Pons (tissue), 1 donor: ENCODE measurements at places on chromosomes 7 and 10.

DNA sequence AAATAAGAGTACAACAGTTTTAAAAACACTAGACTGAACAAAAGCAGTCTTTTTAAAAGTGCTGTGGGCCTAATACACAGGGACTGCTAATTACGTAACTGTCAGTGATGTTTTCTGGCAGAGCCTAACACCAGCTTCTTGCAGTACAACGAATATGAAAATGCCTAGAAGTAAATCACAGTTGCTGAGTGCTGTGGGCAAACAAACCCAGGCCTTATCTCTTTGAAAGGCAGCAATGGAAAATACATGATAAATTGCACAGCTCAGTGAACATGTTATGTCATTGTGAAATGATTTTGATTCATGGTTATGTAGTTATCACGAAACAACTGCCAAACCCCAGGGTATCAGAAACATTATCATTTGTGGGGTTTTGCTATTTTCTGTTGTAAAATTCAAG is 428.4 kb downstream of the GFRA1 start:
- DNase-seq: no peak

GRCh38 chr7:106465704-106466468 is 181.1 kb upstream of the NAMPT start:
- DNase-seq: no peak

DNA sequence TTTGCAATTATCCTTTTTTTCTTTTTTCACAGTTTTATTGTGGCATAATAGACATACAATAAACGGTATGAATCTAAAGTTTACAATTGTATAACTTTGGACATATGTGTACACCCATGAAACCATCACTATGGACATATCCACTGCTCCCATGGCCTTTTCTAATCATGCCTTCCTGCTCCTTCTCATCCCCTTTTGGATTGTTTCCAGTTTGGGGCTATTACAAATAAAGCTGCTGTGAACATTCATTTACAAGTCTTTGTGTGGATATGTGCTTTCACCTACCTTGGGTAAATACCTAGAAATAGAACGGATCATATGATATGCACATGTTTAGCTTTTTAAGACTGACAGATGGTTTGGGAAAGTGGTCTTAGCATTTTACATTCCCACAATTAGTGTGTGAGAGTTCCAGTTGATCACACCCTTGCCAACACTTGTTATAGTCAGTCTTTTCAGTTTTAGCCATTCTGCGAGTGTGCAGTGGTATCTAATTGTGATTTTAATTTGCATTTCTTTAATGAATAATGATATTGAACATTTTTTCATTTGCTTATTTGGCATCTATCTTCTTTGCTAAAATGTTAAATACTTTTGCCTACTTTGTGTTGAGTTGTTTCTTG is 120.9 kb upstream of the KAT6B start:
- DNase-seq: no peak

DNA sequence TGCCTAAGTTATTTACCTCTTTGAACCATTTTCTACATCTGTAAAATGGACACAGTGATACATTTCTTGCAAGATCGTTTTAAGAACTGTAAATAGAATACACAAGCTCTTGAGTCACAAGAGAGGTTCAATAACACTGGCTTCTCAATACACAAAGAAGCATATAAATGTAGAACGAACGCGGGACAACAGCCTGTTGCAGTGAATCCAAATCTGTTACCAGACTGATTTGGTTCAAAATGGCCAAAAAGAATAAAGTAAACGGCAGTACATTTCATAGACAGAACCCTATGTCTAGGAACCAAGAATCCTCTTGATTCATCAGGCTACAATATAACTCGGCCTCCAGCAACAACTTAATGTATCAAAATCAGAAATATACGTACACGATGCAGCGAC is 701 bp downstream of the MTPAP start:
- DNase-seq: no peak

DNA sequence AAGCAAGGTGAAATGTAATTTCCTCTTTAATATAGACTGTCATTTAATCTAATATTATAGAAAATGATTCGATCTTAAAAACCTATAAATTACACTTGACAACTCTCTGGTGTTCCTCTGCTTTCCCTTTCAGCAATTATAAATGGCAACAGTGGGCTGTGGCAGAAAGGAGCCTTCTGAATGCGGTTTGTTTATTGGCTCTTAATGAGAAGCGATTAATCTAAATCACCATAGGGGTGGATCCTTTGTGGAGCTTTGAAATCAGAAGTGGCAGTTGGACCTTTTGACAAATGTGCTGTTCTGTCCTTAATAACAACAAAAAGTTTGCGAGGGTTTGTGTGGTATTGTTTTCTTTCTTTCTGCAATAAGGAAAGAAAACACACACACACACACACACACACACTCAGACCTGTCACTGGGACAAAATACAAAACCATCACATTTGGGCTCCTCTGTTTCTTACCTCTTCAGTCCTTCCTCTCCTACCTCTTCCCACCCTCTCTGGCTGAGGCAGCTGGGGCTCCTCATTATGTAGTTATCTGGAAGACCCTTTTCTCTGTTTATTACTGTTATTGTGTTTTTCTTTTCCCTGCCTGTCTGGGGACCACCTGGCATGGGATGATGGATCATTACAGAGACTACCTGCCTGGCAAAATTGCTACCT is 316.2 kb downstream of the SORCS3 start:
- DNase-seq: no peak

DNA sequence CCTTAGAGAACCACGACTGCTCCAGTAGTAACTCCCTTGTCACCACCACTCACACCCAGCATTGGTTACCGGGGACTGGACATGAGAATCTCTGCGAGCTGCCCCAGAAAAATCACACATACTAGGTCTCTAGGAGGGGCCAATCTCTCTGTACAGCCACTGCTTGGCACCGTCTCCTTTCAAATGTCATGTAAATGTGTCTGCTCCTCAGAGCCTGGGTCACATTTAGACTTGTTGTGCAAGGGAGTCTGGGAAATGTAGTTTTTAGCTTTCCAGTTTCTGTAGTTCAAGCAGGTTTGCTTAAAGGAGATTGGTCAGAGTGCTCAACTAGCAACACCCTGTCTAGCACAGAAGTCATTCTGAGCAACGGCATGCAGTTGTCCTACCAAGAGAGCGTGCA is 60.0 kb downstream of the CHN2 start:
- no peak for DNase-seq

DNA sequence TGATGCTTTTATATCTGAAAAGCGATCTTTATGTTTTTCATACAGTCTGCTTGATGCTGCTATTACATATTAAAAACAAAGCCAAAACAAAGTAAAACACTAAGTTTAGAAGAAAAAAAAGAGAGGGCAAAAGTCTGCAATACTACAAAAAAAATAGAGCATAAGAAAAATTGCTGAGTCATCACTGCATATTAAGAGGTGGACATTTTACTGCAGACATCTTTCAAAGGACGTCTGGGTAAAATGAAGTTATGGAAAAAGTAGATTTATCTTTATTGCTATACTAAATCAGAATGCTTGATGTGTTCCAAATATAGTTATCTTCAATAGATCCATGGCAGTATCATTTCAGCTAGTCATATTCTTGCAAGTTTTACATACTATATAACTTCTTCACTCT is 172.0 kb downstream of the MAGI2 start:
- no peak for DNase-seq

GRCh38 chr10:88271761-88272543 is 311.2 kb downstream of the RNLS start:
- peak; percentile 33 for DNase-seq

GRCh38 chr10:119807960-119808697 is 64.5 kb downstream of the MCMBP start:
- DNase-seq: no peak

DNA sequence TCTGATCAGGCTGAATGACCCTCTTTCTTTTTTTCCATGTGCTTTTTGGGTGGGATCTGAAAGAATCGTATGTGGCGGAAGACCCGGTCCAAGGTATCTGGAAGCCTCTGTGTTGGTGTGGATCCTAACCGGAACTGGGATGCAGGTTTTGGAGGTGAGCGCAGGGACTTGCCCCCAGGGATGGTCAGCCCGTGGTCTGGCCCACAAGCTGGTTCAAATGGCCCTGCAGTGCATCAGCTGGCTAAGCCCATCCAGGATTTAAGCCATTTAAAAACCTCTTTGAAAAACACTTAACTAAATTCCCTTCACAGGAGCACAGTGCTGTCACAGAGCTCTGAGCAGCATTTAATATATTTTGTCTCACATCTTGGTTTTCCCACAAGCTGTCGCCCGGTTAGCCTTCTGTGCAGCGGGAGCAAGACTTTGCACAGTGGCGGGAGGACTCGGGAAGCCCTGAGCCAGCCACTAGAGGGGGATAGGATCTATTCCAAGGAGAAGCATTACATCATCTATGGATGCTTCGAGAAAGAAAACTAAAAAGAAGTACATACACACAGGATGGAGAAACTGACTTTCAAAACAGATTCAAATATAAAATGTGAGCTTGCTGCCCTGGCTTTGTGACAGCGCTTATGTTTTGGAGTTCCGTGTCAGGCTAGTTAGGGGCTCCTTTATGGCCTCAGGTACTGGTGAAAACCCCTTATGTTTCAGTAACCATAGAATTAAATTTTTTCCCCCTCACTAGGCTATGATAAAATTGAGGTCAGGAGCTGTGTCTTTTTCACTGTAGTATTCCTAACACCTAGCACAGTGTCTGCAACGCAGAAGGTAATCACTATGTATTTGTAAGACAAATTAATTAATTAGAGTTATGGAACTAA is 11.3 kb downstream of the CPA2 start:
- peak; percentile 79 for DNase-seq

- DNase-seq: no peak
These were observed 963.8 kb downstream of the LRMDA start for GRCh38 chr10:76395251-76395650.

DNA sequence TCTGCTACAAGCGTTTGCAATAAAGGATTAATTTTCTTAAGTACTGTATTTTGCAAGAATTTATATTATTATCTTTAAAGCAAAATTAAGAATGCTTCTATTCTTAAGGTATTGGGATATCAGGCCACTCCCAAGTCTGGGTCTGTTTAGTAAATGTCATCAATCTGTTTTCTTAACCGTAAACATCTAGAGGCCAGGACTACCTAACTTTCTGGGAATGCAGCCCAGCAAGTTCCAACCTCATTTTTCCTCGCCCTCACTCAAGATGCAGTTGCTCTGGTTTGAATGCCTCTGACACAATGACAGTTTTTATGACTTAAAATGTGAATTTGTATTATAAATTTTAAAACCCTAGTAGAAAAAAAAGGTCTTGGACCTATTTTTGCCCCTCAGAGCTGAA is 143.5 kb downstream of the INHBA start:
- no peak for DNase-seq

DNA sequence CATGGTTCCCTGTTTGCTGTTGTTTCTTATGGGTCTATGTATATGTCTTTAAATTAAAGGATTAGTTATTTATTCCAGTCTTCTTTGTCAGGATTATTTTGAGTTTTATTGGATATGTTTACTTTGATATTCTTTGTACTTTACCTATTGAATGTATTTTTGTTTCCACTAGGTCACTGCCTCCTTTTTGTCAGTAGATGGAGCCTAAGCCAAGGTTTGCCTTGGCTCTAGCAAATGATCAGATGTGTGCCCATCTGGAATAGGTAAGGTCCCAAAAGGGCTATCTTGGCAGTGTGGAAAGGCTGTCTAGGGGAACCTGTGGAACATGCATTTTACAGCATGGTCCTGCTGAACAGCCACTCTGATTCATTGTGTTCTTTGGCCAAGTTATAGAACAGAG is 337.3 kb upstream of the GHITM start:
- DNase-seq: no peak

DNA sequence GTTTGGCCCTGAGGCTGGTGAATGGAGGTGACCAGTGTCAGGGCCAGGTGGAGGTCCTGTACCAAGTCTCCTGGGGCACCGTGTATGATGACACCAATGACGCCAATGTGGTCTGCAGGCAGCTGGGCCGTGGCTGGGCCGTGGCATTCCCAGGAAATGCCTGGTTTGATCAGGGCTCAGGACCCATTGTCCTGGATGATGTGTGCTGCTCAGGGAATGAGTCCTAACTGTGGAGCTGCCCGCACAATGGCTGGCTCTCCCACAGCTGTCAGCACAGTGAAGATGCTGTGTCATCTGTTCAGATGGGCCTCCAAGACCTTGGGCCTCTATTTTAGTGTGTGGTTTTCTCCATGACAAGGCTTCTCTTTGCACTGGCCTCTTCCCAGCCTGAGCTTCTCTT is 64.0 kb downstream of the DMBT1 start:
- DNase-seq: no peak

GRCh38 chr7:121744319-121744718 is 128.6 kb upstream of the PTPRZ1 start:
- DNase-seq: no peak

GRCh38 chr10:104515678-104516199 is 125.4 kb upstream of the SORCS3 start:
- no peak for DNase-seq

- no peak for DNase-seq
These were observed 24.2 kb upstream of the SMIM30 start for GRCh38 chr7:113142385-113143119.

GRCh38 chr10:125846894-125847293 is 23.5 kb downstream of the BCCIP start:
- DNase-seq: no peak

GRCh38 chr7:156918635-156919034 is 25.7 kb upstream of the LMBR1 start:
- no peak for DNase-seq

- no peak for DNase-seq
These were observed 5.8 kb upstream of the IGFBP1 start for GRCh38 chr7:45882465-45882810.

DNA sequence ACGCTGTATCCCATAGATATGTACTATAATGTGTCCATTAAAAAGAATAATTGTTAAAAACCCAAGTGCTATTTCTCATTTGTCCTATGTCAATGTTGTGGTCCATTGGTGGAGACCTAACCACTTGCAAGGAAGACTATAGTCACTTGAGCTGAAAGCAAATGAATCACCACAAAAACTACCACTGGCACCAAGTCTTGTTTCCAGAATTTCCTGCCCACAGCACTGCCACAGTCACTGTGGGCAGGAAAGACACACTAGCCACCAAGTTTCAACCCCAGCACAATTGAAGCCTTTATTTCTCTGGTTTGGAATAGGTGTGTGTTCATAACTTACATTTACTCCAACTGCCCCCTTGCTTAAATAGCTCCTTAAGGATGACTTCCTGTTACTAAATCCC is 12.4 kb downstream of the DIP2C start:
- DNase-seq: no peak

- no peak for DNase-seq
These were observed 88.9 kb downstream of the ELFN1 start for GRCh38 chr7:1758859-1759521.
